GM13977 (cell line): ENCODE measurements at places on chromosomes 16 and 17.

GRCh38 chr16:9061358-9061813, 30.1 kb upstream of the HAPSTR1 start:
- DNase-seq: no peak

DNA sequence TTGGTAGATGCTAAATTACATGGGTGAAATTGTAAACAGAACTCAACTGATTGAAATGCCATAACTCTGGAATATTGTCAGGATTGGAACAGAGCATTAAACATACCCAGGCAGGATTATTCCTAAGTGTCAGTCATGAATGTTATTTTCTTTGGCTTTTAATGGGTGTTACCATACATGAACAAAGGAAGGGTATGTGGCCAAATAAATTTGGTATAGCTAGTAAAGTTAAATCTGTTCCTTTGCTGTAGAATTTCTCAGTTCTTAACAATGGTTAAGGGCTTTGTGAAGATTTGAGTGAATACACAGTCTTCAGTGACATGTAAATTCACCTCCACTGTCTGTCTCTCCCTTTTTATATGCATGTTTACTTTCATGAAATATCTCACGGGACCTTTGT, 679.5 kb upstream of the CDH8 start:
- DNase-seq: no peak

GRCh38 chr17:75764711-75765421, at the start of gene GALK1:
GALK1 (minus strand) TSS chr17:75765192; CDS start chr17:75765136, 56 bp downstream.
- DNase-seq: peak; percentile 93

DNA sequence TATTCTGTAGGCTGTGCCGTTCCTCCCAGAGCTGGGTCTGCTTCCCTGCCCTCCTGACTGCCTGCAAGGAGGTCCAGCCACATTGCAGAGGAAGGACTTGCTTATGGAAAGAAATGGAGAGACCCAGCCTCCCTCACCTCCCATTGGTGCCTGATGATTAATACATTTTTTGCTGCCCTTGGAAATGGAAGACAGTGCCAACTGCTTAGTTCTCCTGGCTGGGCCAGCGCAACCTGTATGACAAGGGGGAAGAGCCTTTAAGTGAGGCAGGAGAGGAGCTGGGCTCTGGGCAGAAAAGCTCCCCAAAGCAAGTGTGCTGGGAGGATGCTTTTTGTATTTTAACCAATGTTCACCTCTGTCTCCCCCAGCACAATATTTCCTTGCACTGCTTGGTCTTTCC, 238.5 kb downstream of the SOX9 start:
- DNase-seq: no peak

- no peak for DNase-seq
Observed at GRCh38 chr17:72658675-72659074, 433.8 kb downstream of the SLC39A11 start.

- no peak for DNase-seq
Observed at GRCh38 chr17:56096026-56096810, 57.1 kb upstream of the ANKFN1 start.

- DNase-seq: no peak
Observed at GRCh38 chr16:66878067-66878466, 2.2 kb upstream of the PDP2 start.

GRCh38 chr17:39196808-39197291, 619 bp downstream of the CACNB1 start:
- peak; percentile 64 for DNase-seq

GRCh38 chr17:77928519-77929179, 29.9 kb upstream of the TNRC6C start:
- DNase-seq: no peak

DNA sequence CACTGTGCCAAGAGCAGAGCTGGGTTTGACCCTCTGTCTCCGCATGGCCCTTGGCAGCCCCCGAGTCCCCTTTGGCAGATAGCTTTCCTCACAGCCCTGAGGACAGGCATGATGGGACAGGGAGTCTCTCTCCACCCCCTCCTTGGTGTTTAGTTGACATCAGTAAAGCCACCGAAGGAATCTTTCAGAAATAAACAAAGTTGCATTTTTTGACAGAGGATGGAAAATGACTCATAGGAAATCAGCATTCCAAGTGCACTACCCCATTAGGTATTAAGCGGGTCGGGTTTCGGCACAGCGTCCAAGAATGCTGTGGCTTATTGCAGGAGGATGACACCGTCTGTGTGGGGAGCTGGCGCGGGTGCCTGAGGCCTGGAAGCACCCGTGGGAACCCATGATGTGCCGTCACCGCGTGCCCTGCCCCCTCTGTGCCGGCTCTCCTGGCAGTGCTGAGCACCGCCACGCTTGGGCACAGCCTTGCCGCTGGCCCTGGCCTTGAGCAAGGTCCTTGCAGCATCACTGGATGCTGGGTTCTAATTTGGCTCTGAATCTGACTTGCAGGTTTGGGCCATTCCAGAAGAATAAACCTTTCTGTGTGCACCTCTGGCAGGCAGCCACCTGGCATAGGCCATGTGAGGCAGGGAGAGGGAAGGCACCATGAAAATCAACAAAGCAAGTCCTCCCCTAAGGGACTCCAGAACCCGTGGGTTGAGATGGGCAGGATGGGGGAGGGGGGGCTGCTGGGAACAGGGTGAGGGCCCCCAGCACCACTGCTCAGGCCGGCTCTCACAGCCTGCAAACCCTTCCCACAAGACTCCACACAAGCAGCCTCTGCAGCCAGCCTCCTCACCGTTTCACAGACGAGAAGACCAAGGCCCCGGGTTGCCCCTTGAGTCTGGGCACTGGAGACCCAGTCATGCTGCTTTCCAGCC, 50.5 kb upstream of the ZNF469 start:
- DNase-seq: no peak

GRCh38 chr17:10197362-10197720, 1.1 kb downstream of the GAS7 start:
- no peak for DNase-seq

DNA sequence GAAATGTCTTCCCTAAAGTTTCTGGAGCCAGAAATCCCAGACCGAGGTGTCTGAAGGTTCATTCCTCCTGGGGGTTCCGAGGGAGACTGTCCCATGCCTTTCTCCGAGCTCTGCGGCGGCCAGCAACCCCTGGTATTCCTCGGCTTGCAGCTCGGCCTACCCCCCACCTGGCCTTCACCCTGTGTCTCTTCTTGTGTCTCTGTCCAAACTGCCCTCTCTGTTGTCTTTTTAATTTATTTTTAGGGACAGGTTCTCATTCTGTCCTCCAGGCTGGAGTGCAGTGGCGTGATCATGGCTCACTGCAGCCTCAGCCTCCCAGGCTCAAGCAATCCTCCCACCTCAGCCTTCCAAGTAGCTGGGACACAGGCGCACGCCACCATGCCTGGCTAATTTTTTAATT, 211.7 kb downstream of the SEC14L1 start:
- no peak for DNase-seq

- DNase-seq: no peak
Observed at GRCh38 chr17:31740611-31741082, 118.4 kb downstream of the COPRS start.

GRCh38 chr16:62738666-62739460, 702.6 kb upstream of the CDH8 start:
- no peak for DNase-seq

DNA sequence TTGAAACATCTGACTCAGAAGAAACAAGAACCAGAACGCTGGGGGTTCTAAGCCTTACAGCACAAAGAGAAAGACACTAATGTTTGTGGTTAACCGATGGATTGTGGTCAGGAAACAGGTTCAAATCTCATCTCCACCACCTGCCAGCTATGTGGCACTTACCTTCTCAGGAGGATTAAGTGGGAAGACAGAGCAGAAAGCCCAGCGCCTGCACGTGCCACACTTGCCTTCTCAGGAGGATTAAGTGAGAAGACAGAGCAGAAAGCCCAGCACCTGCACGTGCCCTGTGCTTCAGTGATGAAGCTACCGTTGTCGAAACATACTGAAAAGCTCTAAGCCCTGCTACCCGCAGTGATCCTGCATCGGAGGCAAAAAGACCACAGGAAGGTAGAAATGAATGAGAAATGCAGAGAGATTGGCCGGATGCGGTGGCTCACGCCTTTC, 90.6 kb downstream of the NXN start:
- no peak for DNase-seq

DNA sequence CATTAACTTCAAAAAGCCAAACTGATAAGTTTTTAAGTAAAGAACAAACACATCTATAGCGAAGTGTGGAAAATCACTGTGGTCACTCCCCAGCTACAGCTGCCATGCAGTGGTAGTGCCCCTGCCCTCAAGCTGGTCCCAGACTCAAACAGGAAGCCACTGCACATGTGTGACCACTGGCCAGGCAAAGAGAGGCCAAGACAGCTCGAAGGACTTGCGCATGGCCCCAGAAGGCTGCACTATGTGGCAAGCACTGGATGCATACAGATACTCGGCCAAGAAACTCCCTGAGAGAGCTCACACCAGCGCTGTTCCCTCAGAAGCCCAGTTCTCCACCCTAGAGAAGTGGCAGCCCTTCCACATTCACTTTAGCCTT, 82.4 kb downstream of the ANKRD11 start:
- no peak for DNase-seq

- no peak for DNase-seq
Observed at GRCh38 chr17:33299115-33299514, 6.0 kb upstream of the ASIC2 start.

DNA sequence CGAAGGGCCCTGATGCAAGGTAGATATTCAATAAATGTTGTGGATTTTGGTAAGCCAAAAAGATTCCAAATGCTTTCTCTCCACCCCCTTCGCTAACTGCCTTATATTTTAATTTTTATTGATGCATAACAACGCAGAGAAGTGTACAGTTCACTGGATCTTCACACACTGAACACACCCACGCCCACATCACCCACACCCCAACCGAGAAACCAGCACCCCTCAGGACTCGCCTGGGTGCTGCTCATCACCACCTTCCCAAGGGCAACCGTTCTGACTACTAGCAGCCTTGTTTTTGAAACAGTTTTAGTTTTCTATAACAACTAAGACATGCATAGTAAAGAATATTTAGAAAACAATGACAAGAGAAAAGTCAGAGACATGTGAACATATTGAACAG, 9.1 kb upstream of the PLCG2 start:
- no peak for DNase-seq

GRCh38 chr17:30290696-30291542, 825 bp downstream of the BLMH start:
- peak; percentile 56 for DNase-seq

DNA sequence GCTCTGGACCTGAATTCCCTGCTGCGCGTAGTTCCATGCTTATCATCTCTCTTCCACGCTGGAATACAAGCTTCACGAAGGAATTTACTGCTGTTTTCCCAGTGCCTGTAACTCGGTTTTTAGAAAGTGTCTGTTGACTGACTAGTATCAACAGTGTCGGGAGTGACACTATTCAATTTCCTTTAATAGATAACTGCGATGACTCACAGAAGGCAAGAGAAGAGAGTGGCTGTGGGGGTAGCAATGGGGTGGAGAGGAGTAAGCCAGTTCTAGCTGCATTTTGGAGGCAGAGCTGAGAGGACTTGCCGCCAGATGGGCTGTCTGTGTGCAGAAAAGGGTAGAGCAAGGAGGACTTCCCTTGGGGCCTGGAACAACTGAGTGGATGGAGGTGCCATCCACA, 25.2 kb downstream of the B4GALNT2 start:
- no peak for DNase-seq

DNA sequence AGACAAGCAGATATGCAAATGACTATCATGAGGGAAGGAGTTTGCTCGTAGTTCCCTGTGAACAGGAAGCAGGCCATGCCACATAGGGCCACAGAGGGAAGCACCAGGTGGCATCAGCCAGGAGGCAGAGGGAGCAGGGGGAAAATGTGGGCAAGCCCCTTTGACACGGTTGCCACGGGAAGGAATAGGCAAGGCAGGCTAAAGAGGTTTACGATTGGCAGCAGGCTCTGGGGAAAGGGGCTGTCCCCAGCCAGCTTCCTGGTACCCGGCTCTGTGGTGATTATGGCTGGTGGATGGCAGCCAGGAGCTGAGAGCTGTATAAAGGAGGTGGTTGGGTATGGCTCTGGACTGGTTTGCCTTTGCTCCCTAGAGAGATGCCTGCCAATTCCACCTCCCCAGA, 848 bp downstream of the CES3 start:
- DNase-seq: no peak

- DNase-seq: peak; percentile 70
Observed at GRCh38 chr17:17304521-17304985, 1.4 kb downstream of the NT5M start.

- DNase-seq: peak; percentile 71
Observed at GRCh38 chr17:8409966-8410882, 12.6 kb upstream of the RNF222 start.

DNA sequence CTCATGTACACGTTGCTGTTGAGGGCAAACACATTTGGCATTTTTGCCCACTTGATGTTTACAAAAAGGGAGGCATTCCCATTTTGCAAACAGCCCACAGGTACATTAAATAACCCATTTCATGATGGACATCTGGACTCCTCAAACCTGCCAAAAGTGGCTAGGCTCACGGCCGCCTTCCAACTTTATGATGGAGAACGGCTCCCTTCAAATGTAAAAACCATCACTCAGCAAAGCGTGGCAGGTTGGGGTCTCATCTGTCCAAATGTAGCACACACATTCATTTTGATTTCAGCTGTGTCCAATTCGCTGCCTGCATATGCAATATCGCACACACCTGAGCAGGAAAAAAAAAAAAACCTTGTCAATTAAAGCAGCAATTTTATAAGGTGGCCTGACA, 417.8 kb downstream of the TMEM114 start:
- no peak for DNase-seq

DNA sequence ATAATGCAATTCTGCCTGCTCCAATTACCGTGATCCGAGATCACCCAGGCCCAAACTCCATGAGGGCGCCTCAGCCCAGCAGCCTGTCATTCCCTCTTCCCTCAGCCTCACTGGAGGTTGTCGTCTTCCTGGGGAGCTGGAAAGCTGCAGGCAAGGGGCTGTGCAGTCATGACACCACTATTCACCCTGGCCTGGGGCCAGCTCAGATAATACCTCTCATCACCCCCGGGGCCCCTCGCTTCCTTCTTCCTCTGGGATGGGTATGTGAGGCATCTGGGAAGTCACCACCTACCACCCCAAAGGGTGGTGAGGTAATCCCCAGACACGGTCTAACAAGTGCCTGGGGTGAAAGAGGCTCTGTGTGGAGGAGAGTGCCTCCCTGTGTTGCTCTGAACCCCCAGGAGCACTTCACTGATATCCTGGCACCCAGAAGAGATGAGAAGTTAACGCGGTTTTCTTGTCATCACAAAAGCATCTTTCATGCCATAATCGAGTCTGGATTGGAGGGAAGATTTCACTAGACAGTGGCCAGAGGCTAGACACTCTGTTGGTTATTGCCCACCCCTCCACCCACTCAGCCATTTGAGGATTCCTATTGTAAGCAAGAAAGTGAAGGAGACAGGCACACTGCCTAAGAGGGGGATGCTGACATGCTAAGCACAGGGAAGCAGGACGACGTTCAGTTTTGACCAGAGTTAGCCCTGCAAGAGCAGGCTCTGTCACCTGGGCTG, 18.4 kb downstream of the CFAP20 start:
- DNase-seq: no peak

GRCh38 chr17:76103274-76104139, at the start of gene EXOC7:
EXOC7 (minus strand) TSS chr17:76103787; CDS start chr17:76103692, 95 bp downstream.
- peak; percentile 97 for DNase-seq

- no peak for DNase-seq
Observed at GRCh38 chr17:79243603-79243990, 169.0 kb downstream of the ENGASE start.

- no peak for DNase-seq
Observed at GRCh38 chr16:3734758-3735221, 17.5 kb upstream of the TRAP1 start.

- no peak for DNase-seq
Observed at GRCh38 chr17:27990100-27990499, 52.4 kb upstream of the NLK start.

- no peak for DNase-seq
Observed at GRCh38 chr16:86512301-86512859, 2.1 kb downstream of the FOXF1 start.

- no peak for DNase-seq
Observed at GRCh38 chr16:4743226-4743878, 9.0 kb downstream of the DNAAF8 start.

GRCh38 chr17:31058976-31059375, 35.8 kb upstream of the NF1 start:
- no peak for DNase-seq
